Caco-2 (cell line): ENCODE measurements at places on chromosomes 16 and 17.
A peak's percentile ranks its signal among the peaks of the same experiment; 100 is the strongest.

- DNase-seq: no peak
Measured at GRCh38 chr16:25875956-25876598, 184.3 kb downstream of the HS3ST4 start.

DNA sequence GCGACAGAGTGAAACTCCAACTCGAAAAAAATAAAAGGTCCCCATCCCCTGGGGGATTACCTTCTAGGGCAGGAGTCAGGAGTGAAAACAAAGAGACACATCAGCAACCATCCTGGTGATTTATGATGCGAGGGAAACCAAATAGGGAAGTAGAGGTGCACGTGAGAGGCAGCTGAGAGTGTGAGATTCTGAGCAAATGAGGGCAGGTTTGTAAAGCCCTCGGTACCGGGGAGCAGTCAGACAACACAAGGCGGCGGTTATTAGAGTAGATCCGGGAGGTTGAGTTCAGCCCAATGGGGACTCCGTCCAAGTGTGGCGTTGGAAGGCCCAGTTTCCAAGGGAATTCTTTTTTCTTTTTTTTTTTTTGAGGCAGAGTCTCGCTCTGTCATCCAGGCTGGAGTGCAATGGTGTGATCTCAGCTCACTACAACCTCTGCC lies 7.4 kb upstream of the ARMC7 start:
- no peak for DNase-seq

DNA sequence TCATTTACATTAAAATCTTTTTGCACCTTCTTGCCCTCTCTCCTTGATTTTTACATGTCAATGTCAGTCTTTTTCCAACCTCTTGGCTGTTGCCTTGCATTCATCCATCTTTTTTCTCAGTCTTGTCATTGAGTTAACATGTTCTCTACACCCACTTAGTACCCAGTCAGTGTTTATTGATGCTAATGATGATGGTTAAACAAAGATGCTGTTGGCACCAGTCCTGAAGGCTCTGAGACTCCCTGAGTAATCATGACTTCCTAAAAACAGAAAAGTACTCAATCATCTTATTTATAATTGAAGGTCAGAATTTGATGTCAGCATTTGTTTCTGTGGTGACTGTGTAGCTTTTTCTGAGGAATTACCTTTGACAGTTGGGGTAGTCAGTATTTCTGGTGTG lies 104.5 kb downstream of the NLK start:
- no peak for DNase-seq

DNA sequence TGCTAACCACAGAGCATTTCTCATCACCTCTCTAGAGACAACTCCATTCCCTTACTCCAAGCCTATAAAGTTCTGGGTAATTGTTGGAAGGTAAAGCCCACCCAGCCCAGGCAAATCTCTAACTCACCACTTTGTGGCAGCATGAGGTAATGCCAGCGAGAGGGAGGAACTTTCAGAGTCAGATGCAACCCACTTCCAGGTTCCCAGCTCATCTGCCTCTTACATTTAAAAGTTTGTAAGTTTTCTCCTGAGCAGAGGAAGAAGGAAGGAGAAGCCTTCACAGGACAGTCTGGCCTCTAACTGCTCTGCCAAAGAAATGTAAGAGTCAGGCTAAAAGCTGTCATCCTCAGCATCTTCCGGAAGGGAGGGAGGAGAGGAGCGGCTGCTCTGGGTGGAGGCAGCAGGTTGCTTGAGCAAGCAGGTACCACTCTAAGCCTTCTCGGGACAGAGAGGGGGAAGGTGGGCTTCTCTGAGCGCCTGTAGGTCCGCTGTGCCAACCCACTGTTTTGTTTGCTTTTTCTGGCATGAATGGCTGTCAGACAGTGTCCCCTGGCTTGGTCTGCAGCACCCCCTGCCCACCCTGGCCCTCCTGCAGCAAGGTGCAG lies 1.0 kb downstream of the ZNF319 start:
- no peak for DNase-seq

DNA sequence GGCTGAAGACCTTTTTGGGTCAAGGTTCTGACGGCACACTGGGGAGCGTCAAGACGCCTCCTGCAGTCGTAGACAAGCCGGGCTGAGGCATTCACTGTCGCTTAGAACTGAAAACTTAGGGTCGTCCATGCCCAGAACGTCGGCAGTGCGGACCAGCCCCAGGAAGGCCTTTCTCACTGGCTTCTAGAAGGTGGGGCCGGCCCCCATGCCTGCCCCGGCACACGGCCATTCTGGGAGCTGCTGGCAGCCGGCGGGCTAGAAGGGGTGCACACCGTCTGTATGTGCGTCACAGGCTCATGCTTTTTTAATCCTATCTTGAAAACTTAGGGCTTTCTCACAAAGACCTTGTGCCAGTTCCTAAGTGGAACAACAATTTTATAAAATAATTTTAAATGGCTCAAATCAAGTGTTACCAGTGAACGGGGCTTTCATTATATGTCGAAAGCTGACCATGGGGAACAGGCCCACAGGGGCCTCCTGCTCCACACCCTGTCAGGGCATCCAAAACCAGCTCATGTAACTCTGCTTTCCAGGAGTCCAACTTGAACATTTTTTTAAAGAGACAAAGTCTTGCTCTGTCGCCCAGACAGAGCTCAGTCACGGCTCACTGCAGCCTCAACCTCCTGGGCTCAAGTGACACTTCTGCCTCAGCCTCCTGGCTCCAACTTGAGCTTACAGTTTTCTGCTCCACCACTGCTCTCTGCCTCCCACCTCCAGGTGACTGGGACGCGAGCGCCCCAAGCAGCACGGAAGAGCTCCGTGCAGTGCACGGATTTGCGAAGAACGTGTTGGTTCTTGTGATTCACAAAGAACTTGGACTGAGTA lies 111.2 kb downstream of the ANKRD11 start:
- DNase-seq: no peak

DNA sequence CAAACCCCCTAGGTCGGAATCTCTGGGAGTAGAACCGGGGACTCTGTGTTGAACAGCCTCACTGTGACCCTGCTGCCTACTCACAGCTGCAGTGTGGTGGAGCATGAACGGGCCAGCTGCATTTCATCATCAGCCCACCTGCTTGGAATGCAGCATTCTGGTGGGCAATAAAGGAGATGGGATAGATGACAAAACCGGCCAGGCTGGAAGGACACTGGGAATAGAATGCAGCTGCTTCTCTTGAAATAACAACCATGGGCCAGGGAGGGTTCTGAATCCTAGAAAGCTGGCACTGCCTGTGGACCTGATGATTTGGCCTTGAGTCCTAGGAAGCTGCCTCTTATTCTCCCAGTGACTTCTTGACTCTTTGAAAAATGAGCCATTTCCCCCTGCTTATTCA lies 23.5 kb downstream of the CFAP97D1 start:
- no peak for DNase-seq

DNA sequence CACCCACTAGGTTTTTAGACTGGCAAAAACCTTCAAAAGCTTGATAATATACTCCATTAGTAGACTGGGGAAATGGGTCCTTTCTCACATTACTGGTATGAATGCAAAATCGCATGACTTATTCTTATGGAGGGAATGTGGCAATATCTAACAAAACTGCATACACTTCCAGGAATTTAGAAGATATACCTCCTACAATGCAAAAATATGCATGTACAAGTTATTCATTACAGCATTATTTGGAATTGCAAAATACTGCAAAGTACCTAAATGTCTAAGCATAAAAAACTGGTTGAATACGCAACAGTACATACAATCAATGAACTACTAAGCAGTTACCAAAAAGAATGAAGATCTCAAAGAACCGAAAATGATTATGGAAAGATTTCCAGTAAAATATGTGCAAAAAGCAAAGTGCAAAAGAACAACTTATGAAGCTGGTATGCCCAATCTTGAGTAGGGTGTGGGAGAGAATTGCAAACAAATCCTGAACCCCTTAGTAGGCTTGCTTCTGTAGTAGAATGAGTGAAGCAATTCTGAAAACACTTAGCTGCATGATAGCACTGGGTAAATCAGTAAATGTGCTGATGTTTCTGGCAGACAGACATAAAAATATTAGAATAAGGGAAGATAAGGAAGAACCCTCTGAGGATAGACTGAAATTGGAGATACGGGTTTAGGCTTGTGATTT lies 180.1 kb downstream of the PARN start:
- no peak for DNase-seq

GRCh38 chr17:4135489-4135888 lies 7.3 kb downstream of the ZZEF1 start:
- no peak for DNase-seq

GRCh38 chr17:74863420-74864296 lies 4.0 kb upstream of the GRIN2C start:
- DNase-seq: no peak

GRCh38 chr17:28725166-28725659 lies 820 bp downstream of the TLCD1 start:
- peak; percentile 67 for DNase-seq

GRCh38 chr17:38320482-38320881 lies 23.3 kb downstream of the GPR179 start:
- peak; percentile 70 for DNase-seq

GRCh38 chr17:55510986-55511721 lies at the start of gene SMIM36:
SMIM36 (minus strand) TSS chr17:55511452.
- no peak for DNase-seq

DNA sequence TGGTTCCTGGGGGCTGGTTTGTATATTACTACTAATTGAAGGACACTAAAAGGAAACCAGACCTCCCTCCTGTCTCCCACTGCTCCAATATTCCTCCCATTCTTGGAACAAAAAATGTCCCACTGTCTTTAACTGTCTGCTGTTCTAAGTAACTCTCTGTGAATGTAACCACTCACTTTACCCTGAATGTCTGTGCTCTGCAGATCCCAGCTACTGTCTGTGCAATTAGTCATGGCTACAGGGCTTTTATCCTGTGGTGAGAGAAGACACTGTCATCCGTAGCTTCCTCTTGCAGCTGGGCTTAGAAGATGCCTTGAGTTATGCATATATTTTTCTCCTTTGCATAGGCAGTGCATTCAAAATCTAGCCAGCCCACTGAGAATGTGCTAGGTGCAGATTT lies 853.8 kb downstream of the CDH8 start:
- no peak for DNase-seq

- DNase-seq: no peak
Measured at GRCh38 chr17:63515426-63515825, 7.7 kb upstream of the KCNH6 start.

DNA sequence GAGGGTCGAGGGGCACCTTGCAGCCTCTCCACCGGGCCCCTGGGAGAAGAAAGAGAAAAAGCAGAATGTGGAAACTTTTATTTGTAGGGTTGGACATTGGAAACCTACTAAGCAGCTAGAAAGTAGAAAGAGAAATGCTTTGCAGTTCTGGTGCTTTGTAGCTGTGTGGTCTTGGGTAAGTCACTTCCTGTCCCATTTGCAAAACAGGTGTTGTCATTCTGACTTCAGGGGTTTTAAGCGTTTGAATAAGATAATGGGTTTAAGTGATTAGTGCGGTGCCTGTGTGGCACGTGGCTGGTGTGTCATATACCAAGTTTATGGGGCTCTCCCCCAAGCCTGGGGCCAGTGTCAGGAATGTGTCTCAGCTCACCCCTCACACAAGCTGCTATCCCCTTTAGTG lies 1.6 kb downstream of the CA4 start:
- no peak for DNase-seq

DNA sequence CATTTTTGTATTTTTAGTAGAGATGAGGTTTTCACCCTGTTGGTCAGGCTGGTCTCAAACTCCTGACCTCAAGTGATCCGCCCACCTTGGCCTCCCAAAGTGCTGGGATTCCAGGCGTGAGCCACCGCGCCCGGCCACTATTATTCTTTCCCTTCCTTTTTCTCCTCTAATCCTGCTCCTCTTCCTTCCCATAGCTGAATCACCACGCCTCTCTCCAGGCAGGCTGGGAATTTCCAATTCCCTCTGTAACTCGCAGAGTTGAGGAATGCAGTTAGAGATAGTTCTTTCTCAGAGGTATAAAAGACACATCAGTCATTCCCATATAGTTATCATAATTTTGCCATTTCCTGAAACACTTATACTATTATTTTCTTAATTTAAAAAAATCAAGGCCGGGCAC lies 11.2 kb downstream of the METTL16 start:
- DNase-seq: no peak

DNA sequence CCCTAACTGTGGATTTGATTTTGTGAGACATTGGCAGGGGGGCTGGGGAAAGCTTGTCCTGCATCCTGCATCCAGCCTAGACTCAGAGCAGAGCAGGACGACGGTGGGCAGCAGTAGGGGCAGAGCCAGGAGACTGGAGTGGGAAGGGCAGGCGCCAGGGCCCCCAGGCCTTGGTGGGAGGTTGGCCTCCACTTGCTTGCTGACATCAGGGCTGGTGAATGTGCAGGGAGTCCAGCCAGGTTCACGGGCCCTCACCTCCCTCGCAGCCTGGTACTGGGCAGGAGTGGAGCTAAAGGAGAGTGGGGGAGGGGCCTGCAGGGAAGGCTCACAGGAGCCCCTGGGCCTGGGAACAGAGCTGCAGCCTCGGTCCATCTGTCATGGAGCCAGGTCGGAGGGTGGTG lies 2.2 kb upstream of the SMTNL2 start:
- DNase-seq: no peak

GRCh38 chr17:31674305-31674704 lies 184.7 kb downstream of the COPRS start:
- DNase-seq: no peak

DNA sequence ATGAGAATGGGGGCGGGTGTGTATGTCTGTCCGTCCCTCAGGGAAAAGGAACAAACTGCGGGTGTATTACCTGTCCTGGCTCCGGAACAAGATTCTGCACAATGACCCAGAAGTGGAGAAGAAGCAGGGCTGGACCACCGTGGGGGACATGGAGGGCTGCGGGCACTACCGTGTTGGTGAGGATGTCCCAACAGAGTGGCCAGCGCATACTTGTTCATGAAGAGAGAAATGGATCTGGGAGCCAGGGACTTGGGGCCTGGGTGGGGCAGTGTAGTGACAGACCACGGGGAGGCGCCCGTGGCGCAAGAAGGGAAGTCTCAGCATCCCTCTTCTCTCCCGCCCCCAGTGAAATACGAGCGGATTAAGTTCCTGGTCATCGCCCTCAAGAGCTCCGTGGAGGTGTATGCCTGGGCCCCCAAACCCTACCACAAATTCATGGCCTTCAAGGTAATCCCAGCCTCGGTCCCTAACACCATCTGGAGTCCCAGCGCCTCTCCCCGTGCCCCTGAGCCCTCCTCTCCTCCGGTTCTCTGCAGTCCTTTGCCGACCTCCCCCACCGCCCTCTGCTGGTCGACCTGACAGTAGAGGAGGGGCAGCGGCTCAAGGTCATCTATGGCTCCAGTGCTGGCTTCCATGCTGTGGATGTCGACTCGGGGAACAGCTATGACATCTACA lies 3.5 kb upstream of the C17orf107 start:
- no peak for DNase-seq

GRCh38 chr16:55437625-55438024 lies 41.4 kb upstream of the MMP2 start:
- no peak for DNase-seq

DNA sequence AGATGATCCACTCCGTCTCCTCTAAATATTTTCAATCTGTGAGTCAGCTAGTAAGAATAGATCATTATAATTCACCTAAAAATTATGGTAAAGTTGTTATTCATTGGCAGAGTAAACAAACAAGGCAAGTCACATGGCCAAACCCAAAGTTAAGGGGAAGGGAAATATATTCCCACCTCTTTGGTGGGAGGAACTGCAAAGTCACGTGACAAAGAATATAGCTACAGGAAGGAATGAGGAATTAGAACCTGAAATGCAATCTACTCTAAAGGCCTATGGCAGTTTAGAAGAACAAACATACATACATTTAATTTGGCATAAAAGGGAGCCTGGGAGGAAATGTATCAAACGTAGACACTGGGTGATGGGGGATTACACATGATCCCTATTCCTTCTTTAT lies 48.9 kb downstream of the NOG start:
- no peak for DNase-seq
